ENCODE measurements at places on chromosomes 7 and 10. TPM values are rescaled to one million over a fixed set of nuclear protein-coding genes. Genes with fewer than 3 reads are reported as not detected.

Gene LAMB1
- 614 TPM for total RNA-seq

Gene RTKN2
- total RNA-seq: 2.9 TPM

Gene SPDYE1
- not detected for total RNA-seq

Gene KIF11
- 21.5 TPM for total RNA-seq

Gene LRRC17
- total RNA-seq: 207 TPM

Gene CRHR2
- not detected for total RNA-seq

Gene ACSM6
- total RNA-seq: not detected

Gene LRRC4
- 0.06 TPM for total RNA-seq

Gene ADRA2A
- total RNA-seq: 4.2 TPM

Data from aortic smooth muscle cell (primary cell).